ENCODE measurements at places on chromosomes 13 and 19.
A peak's percentile ranks its signal among the peaks of the same experiment; 100 is the strongest.

DNA sequence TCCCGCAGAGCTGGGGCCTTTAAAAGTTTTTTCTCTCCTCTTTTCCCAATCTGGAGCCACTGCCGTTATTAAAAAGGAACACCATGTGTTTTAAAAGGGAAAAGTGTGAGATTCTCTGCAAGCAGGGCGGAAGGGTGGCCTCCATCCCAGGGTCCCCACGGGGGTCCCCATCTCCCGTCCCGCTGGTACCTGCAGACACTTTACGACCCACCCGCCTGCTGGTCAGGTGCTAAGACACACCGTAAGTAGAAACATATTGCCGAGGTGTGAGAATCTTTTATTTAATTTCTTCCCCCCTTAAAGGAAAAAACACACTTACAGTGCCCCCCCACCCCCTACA lies 1.8 kb downstream of the CRLF1 start:
- no peak for DNase-seq

- DNase-seq = no peak
Observed at GRCh38 chr13:61797397-61797796, 381.7 kb upstream of the PCDH20 start.

GRCh38 chr19:6372594-6373095 lies at the start of gene ALKBH7:
TSS of gene ALKBH7 (plus strand) at chr19:6372794. CDS start at chr19:6372821, 27 bp downstream.
- DNase-seq = peak; percentile 98

DNA sequence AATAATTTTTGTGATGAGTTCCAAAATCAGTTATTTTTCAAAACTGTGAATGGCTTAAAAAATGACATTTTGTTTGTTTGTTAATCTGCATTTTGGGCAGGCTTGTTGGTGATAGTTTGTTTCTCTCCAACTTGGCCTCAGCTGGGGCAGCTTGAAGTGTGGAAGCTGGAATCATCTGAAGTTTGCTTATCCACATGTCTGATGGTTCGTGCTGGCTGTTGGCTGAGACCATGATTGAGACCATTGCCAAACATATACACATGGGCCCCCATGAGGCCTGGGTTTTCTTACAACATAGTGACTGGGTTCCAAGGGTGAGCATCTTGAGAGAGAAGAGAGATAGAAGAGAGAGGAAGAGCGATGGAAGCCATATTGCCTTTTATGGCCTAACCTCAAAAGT lies 201.2 kb downstream of the NDFIP2 start:
- DNase-seq = no peak

DNA sequence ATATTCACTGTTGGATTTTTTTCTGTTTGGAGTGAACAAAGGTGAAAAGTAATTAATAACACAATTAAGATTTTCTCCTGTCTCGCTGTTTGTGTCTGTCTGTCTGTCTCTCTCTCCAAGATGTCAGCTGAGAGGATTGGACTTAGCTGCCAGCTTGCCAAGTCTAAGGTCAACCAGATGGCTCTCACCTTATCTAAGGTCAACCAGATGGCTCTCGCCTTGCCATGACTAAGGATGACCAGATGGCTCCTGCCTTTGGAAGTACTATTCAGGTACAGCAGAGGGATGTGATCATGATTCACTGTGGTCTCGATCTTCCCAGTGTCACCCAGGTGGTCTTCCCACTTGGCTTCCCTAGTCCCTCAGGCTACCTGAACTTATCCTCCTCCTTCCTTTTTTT lies 1436.4 kb downstream of the UQCRFS1 start:
- no peak for DNase-seq

DNA sequence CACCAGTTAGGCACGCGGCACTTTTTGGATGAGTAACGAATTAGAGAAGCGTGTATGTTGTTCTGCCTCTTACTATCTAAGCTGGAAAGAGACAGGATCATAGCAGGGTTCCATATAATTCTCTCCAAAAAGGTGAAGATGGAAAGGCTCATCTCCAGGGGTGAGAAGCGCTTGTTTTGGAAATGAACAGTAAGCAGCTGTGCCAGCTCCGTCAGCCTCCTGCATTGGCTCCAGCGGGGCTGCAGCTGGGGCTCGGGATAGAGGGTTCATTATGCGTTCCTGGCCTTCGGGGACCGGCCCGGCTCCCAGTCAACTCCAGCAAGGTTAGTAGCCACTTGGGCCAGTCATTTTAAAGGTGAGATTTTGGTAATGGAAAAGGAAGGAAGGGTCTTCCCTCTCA lies 155.5 kb downstream of the COL4A1 start:
- no peak for DNase-seq

- DNase-seq = no peak
Observed at GRCh38 chr13:85651440-85651839, 147.8 kb downstream of the SLITRK6 start.

DNA sequence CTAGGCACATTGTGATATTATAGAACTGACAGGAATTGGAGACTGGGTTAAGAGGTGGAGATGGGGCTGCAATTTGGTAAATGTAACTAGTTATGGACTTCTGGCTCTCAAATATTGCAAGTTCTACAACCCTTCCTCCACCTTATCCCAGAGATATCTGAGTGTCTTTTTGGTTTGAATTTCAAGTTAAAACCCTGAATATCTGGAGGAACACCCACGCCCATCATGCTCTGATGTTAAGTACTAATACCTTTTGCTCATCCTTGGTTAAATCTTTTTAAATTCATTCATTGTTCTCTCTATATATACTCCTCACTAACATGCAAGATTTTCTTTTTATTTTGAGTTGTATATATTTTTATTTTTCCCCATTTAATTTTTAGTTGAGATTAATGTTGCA lies 28.9 kb downstream of the ITGBL1 start:
- no peak for DNase-seq

DNA sequence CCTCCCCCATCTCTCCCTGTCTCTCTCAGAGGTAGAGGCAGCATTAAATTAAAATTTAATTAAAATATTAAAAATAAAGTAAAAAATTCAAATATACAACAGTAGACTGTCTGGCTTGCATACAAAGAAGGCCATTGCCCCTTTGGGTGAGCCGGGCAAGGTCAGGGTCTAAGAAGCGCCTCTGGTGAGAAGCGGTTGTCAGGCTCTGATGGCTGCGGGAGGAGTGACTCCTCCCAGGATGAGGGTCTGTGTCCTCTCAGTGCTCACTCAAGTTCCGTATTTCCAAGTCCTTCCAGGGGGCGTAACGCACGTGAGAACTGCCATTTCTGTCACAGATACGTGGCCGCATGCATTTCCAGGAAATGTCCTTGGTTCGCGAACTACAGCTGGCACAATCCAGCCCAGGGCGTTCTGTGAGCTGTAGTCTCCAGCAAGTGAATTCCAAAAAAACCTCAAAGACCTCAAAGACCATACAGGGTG lies 737 bp upstream of the ZNF181 start:
- DNase-seq = no peak

- DNase-seq = no peak
Observed at GRCh38 chr13:113041896-113042295, 63.7 kb upstream of the F7 start.

GRCh38 chr19:55005684-55006488 lies 32.2 kb downstream of the GP6 start:
- DNase-seq = peak; percentile 90

GRCh38 chr13:18998389-18998788 lies 183.2 kb downstream of the TUBA3C start:
- DNase-seq = peak; percentile 30

GRCh38 chr13:98485561-98485960 lies 91.3 kb downstream of the STK24 start:
- no peak for DNase-seq

- no peak for DNase-seq
Observed at GRCh38 chr13:41361491-41361890, 50.4 kb downstream of the NAA16 start.

GRCh38 chr13:103788061-103788652 lies 721.9 kb upstream of the SLC10A2 start:
- no peak for DNase-seq

DNA sequence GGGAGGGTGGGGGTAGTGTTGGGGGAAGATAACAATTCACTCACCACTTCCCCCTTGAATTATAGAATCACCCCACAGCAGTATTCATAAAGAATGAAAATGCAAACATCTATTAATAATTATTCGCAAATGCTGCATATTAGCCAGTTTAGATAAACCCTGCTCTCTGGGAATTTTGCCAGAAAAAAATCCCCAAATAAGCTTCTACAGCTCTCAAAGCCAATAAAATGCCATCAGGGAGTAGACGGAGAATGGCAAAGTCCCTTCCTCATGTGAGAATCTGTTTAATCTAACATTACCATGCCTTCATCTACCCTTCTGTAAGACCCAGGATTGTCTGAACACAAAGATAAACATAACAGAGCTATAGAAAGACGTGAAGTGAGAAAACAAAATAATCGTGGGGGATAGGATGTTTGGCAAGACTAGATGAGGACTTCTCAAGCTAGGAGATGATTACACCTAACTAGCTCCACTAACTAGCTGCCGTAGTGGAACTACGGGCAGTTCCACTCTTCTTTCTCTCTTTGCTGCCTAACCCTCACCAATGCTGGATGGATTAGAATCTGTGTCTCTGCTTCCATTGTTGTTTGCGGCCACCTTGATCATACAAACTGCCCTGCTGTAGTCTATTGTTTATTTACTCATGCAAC lies 32.4 kb upstream of the CACNA1A start:
- no peak for DNase-seq

DNA sequence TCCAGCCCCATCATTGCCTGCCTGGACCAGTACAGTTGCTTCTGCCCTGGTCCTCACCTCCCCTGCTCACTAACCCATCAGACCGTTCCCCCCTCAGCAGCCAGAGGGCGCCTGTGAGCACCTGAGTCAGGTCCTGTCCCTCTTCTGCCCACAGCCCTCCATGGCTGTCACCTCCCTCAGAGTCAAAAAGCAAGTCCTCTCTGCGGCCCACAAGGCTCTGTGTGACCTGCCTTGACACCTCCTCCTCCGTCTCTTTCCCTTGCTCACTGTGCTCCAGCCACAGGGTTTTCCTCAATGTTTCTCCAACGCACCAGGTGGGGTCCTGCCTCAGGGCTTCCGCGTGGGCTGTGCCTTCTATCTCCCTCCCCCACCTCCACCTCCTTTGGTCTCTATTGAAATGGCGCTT lies 29.4 kb upstream of the PTPRS start:
- DNase-seq = no peak

DNA sequence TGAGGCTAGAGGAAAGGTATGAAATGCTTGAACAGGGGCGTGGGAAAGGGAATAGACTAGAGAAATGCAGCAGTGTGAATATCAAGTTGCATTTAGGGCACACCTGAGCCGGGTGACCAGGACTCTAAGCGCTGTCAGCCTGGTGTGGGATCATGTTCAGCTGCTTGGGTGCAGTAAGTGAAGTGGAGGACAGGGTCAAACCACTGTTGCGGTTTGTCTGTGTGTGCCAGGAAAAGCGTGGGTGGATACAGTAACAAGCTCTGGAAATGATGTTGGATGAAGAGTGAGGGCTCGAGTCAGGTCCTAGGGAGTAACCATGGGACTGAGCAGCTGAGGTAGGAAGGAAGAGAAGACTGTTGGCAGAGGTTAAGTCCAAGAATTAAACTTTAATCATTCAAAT lies 15.8 kb downstream of the DGKH start:
- no peak for DNase-seq

GRCh38 chr13:110372676-110373075 lies 65.6 kb downstream of the COL4A2 start:
- no peak for DNase-seq

GRCh38 chr13:63199508-63199907 lies 1783.9 kb upstream of the PCDH20 start:
- no peak for DNase-seq

DNA sequence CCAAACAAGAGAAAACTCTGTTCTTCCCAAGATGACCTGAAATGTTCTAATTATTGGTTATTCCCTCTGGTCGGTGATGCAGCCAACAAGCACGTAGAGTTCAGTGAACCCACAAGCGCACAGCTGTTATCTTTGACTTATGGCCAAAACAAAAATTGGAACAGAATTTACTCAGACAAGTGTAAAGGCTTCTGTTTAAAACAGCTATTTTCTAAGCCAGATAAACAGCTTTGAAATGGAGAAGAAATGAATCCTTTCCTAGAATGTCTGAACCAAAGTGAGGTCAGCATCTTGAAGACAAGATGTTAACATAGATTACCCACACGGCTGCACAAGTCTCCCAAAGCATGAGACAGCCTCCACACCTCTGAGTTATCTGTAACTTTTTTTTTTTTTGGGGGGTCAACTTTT lies 669.2 kb downstream of the DIAPH3 start:
- DNase-seq = no peak

- DNase-seq = peak; percentile 18
Observed at GRCh38 chr19:47699360-47699917, 13.8 kb upstream of the EHD2 start.

DNA sequence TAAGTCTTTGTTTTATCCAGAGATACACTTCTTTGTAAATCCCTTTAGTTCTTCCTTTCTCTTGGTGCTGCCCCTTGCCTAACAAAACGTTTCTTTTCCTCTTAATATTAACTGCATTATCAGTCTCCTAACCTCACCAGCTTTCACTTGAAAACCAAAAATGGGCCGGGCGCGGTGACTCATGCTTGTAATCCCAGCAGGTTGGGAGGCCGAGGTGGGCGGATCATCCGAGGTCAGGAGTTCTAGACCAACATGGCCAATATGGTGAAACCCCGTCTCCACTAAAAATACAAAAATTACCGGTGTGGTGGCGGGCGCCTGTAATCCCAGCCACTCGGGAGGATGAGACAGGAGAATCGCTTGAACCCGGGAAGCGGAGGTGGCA lies 329.8 kb upstream of the MIR17HG start:
- no peak for DNase-seq

- no peak for DNase-seq
Observed at GRCh38 chr19:17235971-17236777, 9.5 kb downstream of the NR2F6 start.

DNA sequence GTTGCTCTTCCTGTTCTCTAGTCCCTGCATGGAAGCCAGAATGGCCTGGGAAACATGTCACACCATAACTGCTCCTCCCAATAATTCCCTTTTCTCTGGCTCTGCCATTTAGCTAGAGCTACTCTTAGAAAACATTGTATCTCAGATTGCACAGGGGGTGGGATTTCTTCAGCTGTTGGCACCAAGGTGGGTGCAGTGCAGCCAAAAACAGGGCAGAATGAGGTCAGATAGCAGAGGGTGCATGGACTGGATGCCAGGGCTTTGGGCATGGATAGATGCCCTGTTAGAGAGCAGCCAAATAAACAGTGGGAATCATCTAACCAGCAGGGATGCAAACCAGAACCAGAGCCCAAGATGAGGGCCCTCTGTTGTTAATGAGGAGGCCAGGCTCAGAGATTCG lies 4.9 kb upstream of the AMER2 start:
- DNase-seq = no peak
